Activated B cell treated with CpG ODN at 0.5 μM for 24 hours (primary cell): ENCODE measurements at places on chromosomes 7 and 10. TPM values are rescaled to one million over a fixed set of nuclear protein-coding genes. Genes with fewer than 3 reads are reported as not detected.

PSD gene
- 1.4 and 1.5 TPM in 2 replicates for total RNA-seq

RARRES2 gene
- total RNA-seq, result not detected in 2 replicates

HOXA2 gene
- total RNA-seq, result not detected in 2 replicates

DNA sequence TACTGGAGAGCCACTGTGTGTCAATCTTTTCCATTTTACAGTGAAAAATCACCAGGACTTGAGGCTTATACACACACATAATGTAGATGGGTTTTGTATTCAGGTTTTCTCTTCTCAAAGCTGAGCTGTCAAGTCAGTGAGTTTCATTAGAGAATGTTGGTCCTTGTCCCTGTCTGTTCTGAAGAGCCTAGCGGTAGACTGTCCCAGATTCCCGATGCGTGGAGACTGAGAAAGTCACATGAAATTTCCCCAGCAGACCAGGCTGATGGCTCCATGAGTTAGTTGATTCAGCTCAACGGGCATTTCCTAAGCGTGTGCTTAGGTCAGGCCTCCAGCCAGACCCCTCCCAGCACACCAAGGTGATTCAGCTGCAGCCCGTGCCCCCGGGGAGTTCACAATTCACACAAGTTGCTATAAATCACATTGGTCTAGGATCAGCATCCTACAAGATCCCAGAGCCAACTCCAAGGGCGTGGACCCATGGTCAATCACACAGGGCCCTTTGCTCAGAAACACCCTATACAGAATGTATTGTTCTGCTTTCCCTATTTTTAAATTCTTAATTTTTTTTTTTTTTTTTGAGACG lies 17.2 kb downstream of the CHST15 start:
- DNase-seq, result no peak

GRCh38 chr10:81135851-81136250 lies 598.1 kb downstream of the SH2D4B start:
- DNase-seq, result no peak

DNA sequence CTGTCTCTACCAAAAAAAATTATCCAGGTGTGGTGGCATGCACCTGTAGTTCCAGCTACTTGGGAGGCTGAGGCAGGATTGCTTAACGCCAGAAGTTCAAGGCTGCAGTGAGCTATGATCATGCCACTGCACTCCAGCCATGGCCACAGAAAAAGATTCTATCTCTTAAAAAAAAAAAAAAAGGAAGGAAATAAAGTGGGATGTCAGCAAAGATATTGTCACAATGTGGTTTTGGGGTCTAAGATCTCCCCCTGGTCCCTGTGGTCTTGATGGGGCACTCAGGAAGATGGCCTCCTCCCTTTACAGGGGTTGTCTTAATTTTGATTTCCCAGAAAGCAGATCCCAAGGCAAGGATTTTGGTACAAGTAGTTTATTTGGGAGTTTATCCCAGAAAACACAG lies 7.4 kb upstream of the KAZALD1 start:
- no peak for DNase-seq

- DNase-seq, result no peak
Observed at GRCh38 chr10:77592946-77593636, 44.5 kb downstream of the KCNMA1 start.
